ENCODE measurements at places on chromosomes 13 and 19. TPM values are rescaled to one million over a fixed set of nuclear protein-coding genes. Genes with fewer than 3 reads are reported as not detected.

- no peak for DNase-seq
These were observed 2.6 kb downstream of the UBXN6 start for GRCh38 chr19:4454747-4455718.

GRCh38 chr13:49791711-49792549, 552 bp downstream of the KPNA3 start:
- peak; percentile 21 for DNase-seq

GRCh38 chr19:39126312-39127187, 964 bp downstream of the PAK4 start:
- no peak for DNase-seq

DNA sequence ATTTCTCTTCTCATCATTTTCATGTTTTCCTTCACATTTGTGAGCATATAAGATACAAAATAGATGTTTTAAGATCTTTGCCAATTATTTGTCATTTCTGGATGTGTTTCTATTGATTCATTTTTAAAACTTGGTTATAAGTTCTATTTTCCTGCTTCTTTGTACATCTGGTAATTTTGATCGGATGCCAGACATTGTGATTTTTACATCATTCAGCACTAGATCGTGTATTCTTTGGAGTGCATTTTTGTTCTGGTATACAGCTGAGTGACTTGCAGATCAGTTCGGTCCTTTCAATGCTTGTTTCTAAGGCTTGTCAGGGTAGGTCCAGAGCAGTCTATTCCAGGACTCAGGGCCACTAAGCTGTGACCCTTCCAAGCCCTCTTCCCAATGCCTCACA, 198.2 kb downstream of the KLF12 start:
- DNase-seq, result no peak

- DNase-seq, result no peak
These were observed 12.2 kb downstream of the WIZ start for GRCh38 chr19:15437355-15438123.

- no peak for DNase-seq
These were observed 5.2 kb upstream of the ZNF554 start for GRCh38 chr19:2814426-2814825.

DNA sequence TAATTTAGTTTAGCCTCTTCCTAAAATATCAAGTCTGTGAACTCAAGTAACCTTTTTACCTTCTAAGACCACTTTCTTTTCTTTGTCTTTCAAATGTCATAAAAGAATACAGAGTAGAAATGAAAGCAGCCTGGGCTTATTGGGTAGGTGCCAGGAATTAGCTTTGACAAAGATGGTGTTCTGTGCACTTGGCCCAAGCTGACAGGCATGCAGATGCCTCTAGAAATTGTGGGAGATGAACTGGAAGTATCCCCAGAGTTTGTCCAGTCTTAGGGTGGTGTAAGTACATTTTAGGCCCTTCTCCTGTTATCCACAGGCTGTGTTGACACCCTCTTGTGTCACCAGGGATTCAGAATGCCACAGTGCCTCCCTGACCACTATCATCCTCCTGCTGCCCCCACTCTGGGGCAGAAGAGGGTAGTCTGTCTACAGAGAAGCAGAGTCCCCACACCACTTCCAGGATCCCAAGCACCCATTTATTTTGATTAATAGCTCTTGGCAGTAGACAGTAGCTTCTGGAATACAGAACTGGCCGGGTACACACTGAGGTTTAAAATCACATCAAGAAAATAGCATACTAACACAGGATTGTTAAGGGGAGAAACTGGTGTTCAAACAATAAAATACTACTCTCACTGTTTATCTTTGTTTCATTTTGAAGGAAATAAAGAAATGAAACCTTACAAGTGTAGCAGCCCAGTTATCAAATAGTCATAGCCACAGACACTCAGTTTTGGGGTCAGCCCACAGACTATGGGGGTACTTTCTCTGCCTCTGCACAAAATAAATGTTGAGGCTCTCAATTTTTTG, 343.2 kb downstream of the KCNRG start:
- DNase-seq, result no peak

DNA sequence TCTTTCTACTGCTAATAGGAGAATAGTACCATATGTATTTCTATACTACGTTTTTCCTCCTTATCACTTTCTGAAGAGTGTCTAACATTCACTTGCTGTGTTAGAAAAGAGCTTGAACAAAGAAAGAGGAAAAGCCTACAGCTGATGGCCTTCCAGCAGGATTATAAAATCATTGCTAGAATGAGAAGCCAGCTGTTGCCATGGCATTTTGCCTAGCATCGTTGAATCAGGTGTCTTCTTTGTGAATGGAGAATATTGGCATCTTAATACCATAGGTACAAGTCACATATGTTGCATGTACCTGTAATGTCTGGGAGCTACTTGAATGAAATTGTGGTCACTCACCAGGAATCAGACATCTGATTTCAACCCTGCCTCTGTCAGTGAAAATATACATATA, 1174.9 kb downstream of the PCDH17 start:
- DNase-seq, result no peak

- no peak for DNase-seq
These were observed 19.8 kb downstream of the UQCRFS1 start for GRCh38 chr19:29193155-29193554.

DNA sequence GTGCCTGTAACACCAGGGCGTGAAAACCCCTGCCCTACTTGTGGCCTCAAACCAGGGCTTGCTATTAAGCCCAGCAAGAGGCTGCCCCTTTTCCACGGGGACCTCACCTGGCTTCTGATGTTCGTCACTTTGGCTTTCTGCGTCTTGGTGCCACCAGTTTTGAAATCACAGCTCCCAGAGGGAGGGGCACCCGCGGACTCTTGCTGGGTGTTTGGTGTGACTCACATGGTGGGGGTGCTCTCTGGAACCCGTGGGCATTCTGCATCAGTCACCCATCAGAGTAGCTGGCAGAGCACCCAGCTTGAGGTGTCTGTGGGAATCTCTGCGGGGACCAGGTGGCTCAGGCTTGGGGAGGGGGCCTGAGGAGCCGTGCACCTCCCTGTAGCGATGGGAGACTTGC, 19.2 kb downstream of the SIPA1L3 start:
- DNase-seq, result no peak

DNA sequence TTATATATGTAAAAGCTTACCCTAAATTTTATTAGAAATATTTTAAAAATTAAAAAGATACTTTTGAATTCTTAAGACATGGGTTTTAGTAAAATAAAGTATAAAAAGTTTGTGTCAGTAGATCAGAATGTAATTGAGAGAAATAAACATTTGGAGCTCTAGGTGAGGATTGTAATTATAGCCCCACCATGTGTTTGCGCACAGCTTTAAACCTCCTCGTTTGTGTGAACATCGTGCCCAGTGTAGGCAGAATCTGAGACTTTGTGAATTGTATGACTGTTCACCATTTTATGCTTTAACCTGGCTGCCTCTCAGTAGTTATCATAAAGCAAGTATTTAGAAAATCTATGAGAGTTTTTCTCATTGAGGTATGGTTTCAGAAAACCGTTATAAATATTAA, 29.1 kb downstream of the CUL4A start:
- no peak for DNase-seq

Gene TEKTIP1
- not detected for total RNA-seq

All from tibial nerve (tissue), 4 donors.